ENCODE measurements at places on chromosomes 16 and 17.

- no peak for DNase-seq
These were observed 2.7 kb downstream of the CDK5R1 start for GRCh38 chr17:32489320-32490100.

DNA sequence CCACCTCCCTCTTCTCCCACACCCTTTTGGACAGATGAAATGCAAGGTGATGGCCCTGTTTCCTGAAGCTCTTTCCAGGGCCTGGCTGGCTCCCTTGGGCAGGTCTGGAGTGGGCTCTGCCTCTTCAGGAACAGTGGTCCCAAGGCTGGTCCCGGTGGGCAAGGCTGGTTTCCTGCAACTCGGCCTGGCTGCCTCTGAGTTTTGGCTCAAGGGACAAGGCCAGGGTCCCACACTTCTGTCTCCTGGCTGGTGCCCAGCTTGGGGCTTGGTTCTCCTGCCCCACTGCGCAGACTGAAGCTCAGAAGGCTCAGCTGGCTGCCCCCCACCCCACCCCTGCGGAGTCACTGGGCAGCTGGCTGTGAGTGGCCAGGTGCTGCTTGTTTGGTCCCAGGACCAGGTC is 3.8 kb upstream of the ACTG1 start:
- DNase-seq = no peak

- no peak for DNase-seq
These were observed 30.5 kb downstream of the CUEDC1 start for GRCh38 chr17:57924677-57925076.

GRCh38 chr16:73020409-73020884 is 27.5 kb downstream of the ZFHX3 start:
- DNase-seq = no peak

DNA sequence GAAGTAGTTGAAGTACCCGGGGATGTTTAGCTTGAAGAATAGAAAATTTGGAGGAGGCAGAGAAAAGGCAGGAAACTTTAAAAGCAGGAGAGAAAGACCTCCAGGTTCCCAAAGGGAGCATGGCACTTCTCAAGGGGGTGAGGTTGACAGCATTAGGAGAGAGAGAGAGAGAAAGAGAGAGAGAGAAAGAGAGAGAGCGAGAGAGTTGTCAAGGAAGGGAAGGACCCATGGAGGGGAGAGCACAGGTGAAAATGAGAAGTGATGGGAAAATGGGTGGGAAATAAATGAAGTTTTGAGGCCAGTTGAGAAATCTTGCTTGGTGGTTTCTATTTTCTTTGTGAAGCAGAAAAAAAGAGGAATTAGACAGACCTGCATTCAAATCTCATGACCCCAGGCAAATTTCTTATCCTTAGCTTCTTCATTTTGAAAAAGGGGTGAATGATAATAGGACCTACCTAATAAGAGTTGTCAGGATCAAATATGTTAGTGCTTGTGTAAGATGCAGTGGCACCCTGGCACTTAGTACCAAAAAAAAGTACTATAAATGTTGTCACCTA is 24.0 kb downstream of the PRKCB start:
- DNase-seq = peak; percentile 78

- no peak for DNase-seq
These were observed 367.9 kb downstream of the SOX9 start for GRCh38 chr17:72488555-72489271.

GRCh38 chr16:53920988-53921387 is 217.0 kb downstream of the FTO start:
- no peak for DNase-seq

- DNase-seq = no peak
These were observed 20.2 kb upstream of the GSE1 start for GRCh38 chr16:85592700-85593493.

GRCh38 chr17:77600346-77600745 is 358.2 kb upstream of the TNRC6C start:
- DNase-seq = no peak

DNA sequence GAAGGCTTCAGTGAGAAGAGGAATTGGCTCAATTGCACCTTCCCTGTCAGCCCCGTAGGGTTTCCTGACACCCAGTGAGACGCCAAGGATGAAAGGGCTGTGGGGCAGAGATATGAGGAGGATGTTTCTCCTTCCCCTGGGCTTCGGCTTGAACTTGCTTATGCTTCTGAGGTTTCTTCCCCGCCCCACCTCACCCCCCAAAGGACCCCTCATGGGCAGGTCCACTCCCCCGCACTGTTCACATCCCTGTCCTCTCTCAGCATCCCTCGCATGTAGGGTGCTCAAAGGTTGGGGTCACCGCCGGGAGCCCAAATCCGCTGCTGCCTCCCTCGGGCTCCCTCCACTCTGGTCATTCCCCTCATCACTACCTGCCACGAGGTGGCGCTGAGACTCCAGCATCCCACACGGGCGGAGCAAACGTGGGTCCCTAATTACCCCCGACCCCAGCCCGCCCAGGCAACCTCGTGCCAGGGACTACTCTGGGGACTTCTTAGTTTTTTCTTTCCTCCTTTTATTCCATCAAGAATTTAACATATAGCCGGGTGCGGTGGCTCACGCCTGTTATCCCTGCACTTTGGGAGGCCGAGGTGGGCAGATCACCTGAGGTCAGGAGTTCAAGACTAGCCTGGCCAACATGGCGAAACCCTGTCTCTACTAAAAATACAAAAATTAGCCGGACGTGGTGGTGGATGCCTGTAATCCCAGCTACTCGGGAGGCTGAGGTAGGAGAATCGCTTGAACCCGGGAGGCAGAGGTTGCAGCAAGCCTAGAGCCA is 3.3 kb upstream of the TRARG1 start:
- no peak for DNase-seq

DNA sequence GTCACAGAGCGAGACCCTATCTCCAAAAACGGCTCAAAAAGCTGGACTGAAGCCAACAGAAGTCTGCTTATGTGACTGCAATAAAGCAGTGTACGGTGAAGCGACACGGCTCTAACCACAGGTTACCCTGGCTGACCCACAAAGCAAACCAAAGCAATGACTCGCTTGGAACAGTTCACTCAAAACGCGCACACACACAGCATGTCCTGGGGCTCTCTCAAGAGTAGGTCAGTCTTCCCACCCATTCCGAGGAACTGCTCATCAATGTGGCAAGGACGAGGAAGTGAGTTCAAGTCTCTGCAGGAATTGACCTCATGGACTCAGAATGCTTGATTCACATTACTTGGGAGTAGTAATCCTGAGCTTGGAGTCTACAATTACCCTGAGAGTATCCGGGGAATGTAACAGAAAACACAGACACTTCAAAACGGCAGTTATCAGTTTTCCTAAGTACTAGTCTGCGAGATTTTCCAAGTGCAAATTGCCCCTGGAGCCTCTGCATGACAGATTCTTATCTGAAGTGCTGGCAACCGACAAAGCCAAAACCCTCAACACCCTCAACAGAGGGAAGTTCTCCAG is 25.4 kb downstream of the PELP1 start:
- no peak for DNase-seq

GRCh38 chr16:78796221-78796866 is 696.9 kb downstream of the WWOX start:
- DNase-seq = no peak

DNA sequence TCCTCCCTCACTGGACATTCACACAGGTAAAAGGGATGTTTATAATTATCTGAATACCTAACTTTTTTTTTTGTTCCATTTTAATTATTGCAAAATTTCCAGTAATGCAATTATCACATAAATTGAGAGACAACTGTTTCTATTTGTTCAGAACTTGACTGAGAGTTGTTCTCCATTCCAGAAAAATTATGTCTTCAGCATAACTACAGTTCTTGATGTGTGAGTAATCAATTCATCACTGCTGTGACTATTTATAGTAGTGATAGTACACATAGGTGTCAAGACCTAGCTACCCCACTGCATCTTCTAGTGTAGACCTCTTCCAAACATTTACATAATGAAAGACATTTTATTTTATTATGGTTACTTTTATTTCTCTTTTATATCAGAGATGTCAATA is 5.8 kb upstream of the TNRC6A start:
- DNase-seq = no peak

DNA sequence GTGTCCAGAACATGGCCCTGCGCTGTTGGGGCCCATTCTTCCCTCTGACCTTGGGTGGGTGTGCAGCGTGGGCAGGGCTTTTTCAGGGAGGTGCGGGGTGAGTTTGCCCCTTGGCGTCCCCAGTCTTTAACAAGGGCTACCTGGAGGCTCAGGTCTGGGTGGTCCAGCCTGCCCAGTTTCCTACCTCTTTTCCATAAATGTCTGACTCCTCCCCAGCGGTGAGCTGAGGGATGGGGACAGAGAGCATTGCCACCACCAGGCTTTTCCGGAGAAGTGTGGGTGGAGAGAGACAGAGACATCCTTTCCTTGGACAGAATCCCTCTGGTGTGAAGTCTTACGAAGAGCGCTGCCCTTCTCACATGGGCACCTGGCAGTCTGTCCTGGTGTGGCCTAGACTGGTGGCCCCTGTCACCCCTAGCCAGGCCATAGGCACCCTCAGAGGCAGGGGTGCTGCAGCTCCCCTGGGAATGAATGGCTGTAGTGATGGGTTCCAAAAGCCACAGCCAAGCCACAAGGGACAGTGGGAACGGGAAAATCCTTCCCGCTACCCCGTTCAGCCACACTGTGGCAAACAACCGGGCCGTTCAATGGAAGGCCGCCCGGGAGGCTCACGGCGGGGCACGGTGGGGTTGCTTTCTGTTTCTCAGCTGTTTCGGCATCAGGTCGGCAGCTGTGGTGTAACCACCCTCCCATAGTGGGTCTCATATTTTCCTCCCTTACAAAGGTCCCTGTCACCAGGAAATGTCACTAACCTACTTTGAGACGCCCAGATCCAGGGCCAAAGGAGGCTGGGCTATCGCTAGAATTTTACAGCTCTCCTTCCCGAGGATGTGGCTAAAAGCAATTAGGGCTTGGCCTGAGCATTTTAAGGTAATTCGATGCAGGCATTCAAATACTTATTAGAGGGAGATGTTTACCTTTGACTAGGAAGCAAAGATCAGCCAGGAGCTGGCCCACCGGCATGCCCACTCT is 61.9 kb upstream of the GSE1 start:
- no peak for DNase-seq

DNA sequence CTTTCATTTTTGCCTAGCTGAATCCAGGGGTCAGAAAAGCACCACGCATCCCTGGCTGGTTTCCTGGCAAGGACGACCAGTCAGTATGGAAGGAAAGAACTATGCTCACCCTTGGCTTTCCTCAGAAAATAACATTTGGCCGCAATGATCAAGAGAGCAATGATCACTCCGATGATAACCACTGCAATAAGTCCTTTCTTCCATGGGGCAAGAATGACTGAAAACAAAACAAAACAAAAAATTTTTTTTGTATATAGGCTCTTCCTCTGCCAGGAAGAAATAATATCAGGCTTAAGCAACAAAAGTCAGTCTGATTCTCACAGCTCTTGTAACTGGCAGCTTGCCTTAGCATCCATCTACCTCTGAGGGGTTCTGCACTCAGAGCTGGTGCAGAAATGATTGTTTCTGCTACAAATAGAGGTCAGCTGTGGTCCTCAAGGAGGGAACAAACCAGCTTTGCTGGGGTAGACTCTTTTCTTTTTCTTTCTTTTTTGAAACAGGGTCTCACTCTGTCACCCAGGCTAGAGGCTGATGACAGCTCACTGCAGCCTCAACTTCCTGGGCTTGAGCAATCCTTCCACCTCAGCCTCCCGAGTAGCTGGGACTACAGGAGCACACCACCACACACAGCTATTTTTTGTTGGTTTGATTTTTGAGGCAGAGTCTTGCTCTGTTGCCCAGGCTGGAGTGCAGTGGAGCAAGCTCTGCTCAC is 35.7 kb downstream of the PECAM1 start:
- DNase-seq = no peak

GRCh38 chr16:68762996-68763756 is 26.1 kb downstream of the CDH1 start:
- no peak for DNase-seq

DNA sequence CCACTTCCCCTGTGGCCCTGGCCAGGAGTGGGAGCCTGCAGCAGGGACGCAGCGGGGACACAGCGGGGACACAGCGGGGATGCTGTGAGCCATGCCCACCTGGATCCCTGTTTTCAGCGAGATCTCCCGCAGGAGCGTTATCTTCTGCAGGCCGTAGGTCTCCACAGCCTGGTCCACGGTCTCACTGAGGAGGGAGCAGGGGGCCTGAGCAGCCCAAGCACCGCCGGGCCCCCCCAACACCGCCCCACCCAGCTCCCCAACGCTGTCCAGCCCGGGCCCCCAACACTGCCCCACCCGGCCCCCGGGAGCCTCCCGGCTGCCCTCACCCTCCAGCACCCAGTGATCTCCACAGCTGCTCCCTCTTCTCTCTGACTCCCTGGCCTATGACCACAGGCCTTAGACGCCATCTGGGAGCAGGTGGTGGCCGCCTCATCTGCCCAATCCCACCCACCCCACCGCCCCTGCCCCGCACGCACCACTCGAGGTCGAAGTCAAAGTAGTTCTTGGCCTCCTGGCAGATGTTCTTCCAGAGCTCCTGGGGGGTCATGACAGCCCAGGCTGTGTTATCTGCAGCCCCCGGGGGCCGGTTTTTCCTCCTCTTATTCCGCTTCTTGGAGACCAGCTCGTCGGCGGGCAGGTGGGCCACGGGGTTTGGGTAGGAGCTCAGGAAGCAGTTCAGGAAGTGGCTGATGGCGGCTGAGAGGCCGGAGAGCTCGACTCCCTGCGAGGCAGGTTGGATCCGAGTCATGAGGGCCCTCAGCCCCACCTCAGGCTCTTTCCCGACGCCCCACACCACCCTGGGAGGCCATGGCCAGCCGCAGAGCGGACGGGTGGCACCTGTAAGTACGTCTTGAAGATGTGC is 17.0 kb downstream of the CLUH start:
- DNase-seq = no peak

DNA sequence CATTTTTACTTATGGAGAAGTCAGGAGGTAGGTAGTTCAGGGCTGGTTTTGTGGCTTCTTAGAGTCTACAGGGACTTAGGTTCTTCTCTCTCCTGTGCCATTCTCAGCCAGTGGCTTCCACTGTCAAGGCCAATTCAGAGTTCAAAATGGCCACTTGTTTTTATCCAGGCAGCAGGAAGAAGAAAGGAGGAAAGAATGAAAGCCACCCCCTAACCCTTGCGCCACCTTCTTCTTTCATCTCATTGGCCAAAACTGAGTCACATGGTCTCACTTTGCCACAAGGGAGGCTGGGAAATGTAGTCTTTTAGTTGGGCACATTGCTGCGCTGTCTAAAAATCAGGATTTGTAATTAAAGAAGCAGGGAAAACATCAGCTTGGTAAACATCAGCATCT is 60.8 kb upstream of the MED9 start:
- DNase-seq = peak; percentile 21

Data from AML-193 (cell line).